ENCODE measurements at places on chromosomes 4 and X. TPM values are rescaled to one million over a fixed set of nuclear protein-coding genes. Genes with fewer than 3 reads are reported as not detected.

The TLR1 gene
- 11.1 TPM for total RNA-seq

The NAT8L gene
- total RNA-seq, result not detected

The LGI2 gene
- 0.57 TPM for total RNA-seq

The ATOH1 gene
- not detected for total RNA-seq

- H3K27me3 ChIP-seq, result no peaks in the 10 kb centered on the region
- no peak for DNase-seq
- no peak overlapping the region for H3K27ac ChIP-seq
- no peak overlapping the region for H3K4me3 ChIP-seq
Observed at GRCh38 chr4:118373614-118374255, 20.9 kb upstream of the PRSS12 start.

- no peaks in the 10 kb centered on the region for H3K27me3 ChIP-seq
- DNase-seq, result no peak
- no peak overlapping the region for H3K4me3 ChIP-seq
- H3K27ac ChIP-seq, result no peak overlapping the region
- H3K36me3 ChIP-seq, result no peaks in the 10 kb centered on the region
Observed at GRCh38 chr4:165663411-165663810, 209.6 kb upstream of the TLL1 start.

DNA sequence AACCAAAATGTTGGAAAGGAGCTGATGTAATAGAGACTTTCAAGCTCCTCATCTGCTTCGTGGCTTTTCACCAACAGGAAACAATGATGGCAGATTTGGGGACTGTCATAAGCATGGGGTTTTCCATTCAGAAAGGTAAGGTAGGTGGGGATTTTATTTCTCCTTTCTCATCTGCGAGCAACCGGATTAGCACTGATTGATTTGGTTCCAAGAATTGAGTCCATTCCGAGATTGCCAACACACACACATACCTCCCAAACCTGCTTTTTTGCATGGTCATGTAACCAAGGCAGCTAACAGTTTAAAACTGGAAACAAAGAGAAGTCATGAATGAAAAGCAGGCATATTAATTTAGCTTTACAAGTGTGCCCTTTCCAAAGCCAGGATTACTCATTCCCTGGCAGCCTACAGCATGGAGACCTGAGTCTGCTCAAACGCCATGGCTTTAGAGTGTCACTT, 63.0 kb upstream of the LNX1 start:
- no peaks in the 10 kb centered on the region for H3K36me3 ChIP-seq
- peak overlapping the region; percentile 89 for H3K27ac ChIP-seq
- DNase-seq, result no peak
- H3K4me1 ChIP-seq, result peaks cover 7% of the 10 kb centered on the region

GRCh38 chrX:9148615-9149399, 114.9 kb upstream of the FAM9B start:
- DNase-seq, result no peak
- no peak overlapping the region for H3K4me3 ChIP-seq
- no peaks in the 10 kb centered on the region for H3K36me3 ChIP-seq
- no peaks in the 10 kb centered on the region for H3K27me3 ChIP-seq
- H3K4me1 ChIP-seq, result no peaks in the 10 kb centered on the region

- H3K36me3 ChIP-seq, result no peaks in the 10 kb centered on the region
- no peaks in the 10 kb centered on the region for H3K27me3 ChIP-seq
- no peak overlapping the region for H3K27ac ChIP-seq
- no peak for DNase-seq
- no peak overlapping the region for H3K4me3 ChIP-seq
- no peaks in the 10 kb centered on the region for H3K4me1 ChIP-seq
Observed at GRCh38 chrX:109199726-109200125, 282.2 kb downstream of the GUCY2F start.

DNA sequence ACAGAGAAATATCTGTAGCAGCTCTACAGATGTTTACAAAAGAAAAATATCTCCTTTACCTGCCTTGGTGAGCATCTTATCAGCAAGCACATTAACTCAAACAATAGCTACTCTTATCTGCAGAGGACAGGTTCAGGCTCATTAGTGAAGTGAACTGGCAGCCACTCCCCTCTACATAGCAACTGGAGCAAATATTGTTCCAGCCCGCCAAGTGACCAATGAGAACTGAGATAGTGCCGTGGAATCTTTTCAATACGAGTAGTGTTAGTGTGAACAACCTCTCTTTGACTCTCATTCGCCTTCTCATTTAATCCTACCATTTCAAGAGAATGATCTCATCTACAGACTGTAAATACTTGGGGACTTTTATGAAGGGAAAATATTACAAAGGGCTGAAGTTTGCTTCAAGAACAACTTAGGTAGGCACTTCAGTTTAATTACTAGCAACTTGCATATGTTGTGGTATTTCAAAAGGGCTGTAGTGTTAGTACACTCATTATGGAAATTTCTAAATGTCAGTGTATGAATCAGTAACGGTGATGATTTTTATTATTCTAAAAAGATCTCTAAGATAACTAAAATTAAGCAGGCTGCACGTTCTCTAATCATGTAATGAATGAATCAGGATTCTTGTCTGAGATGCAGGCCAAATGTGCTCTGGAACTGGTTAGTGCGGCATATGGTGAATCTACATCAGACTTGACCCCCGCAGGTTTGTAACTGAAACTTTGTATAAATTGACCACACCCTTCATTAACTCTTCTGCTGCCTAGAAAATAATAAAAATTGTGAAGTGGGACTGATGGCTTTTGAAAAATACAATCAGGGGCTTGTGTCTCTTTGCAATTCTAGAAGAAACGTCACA, 72.4 kb downstream of the PALLD start:
- no peaks in the 10 kb centered on the region for H3K27me3 ChIP-seq
- H3K36me3 ChIP-seq, result no peaks in the 10 kb centered on the region
- H3K4me1 ChIP-seq, result peaks cover 26% of the 10 kb centered on the region
- H3K27ac ChIP-seq, result no peak overlapping the region
- no peak overlapping the region for H3K4me3 ChIP-seq

DNA sequence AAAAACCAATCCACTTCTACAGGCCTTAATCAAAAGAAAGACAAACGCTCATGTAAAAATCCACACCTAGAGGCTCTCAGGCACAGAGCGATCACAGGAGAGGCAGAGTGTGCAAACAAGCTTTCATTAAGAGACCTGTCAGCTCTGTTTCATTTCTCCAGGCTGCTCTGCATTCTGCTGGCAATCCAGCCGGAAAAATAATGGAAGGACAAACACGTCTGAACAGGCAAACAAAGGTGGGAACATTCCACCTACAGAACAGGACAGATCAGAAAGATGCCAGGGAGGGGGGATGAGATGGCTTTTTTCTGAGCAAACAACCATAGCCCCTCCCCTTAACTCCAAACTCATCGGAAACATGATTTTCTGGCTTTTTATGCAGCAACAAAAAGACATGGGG, 9.7 kb downstream of the SOD3 start:
- H3K4me1 ChIP-seq, result peaks cover 3% of the 10 kb centered on the region
- H3K36me3 ChIP-seq, result no peaks in the 10 kb centered on the region
- peak overlapping the region; percentile 3 for H3K27ac ChIP-seq
- H3K4me3 ChIP-seq, result no peak overlapping the region

- H3K36me3 ChIP-seq, result peaks cover 31% of the 10 kb centered on the region
- no peaks in the 10 kb centered on the region for H3K27me3 ChIP-seq
- no peak overlapping the region for H3K27ac ChIP-seq
- H3K4me3 ChIP-seq, result no peak overlapping the region
Observed at GRCh38 chr4:54014666-54015160, 49.7 kb downstream of the CHIC2 start.

- DNase-seq, result no peak
- no peaks in the 10 kb centered on the region for H3K27me3 ChIP-seq
- no peaks in the 10 kb centered on the region for H3K4me1 ChIP-seq
- no peaks in the 10 kb centered on the region for H3K36me3 ChIP-seq
- H3K4me3 ChIP-seq, result no peak overlapping the region
Observed at GRCh38 chr4:149279776-149280175, 535.9 kb downstream of the IQCM start.

DNA sequence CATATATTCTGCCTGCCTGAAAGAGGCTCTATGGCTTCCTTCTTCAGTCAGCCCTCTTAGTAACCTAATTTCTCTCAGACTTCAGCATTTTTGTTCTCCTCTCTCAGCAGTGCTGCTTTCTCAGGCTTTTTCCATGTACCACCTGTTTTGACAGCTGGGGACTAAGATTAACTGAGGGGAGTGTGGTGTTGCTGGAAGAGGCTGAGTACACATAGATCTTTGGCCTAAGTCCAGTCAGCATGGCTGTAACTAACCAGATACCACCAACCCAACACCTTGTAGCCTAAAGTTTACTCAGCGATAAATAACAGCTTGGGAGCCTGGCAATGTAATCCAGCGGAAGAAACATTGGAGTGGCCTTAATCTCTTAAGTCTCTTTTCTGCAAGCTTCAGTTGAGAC, 85.5 kb downstream of the RTL3 start:
- H3K27me3 ChIP-seq, result no peaks in the 10 kb centered on the region
- H3K27ac ChIP-seq, result no peak overlapping the region
- DNase-seq, result no peak
- no peaks in the 10 kb centered on the region for H3K36me3 ChIP-seq

DNA sequence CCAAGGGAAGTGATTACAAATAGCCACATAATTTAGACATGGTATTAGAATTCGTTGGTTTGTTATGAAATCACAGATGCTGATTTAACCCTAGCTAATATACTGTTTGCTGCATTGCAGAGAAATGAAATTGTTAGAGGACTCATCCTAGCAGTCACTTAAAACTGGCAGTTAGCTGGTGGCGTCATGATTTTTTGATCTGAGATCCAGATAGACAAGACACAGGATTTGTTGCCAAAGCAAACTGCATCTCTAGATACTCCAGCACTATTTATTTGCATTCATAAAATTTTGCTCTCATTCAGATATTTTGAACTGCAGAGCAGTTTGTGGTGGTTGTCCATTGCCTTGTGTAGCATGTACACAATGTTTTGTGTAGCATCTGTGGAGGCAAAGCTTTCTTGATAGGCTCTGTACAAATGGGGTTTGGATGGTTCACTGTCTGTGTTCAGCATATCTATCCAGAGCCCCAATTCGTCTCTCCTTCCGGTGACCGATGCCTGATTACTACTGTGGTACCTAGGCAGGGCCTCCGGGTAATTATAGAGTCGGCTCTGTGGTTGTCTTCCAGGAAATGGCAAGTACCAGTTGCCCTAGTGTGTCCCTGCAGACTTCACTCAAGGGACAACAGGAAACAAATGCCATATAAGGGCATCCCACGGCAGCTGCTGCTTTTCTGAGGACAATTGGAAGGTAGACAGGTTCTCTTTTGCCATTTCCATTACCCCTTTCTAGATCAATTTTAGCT, 30.1 kb upstream of the SPARCL1 start:
- H3K4me1 ChIP-seq, result no peaks in the 10 kb centered on the region
- H3K36me3 ChIP-seq, result no peaks in the 10 kb centered on the region
- H3K27me3 ChIP-seq, result no peaks in the 10 kb centered on the region
- no peak overlapping the region for H3K27ac ChIP-seq
- no peak overlapping the region for H3K4me3 ChIP-seq
- DNase-seq, result no peak

Measured in esophagus squamous epithelium (tissue), 5 donors.